ENCODE measurements at places on chromosomes 6 and 20.

- DNase-seq = peak; percentile 19
Measured at GRCh38 chr6:28922821-28923317, 916 bp downstream of the TRIM27 start.

DNA sequence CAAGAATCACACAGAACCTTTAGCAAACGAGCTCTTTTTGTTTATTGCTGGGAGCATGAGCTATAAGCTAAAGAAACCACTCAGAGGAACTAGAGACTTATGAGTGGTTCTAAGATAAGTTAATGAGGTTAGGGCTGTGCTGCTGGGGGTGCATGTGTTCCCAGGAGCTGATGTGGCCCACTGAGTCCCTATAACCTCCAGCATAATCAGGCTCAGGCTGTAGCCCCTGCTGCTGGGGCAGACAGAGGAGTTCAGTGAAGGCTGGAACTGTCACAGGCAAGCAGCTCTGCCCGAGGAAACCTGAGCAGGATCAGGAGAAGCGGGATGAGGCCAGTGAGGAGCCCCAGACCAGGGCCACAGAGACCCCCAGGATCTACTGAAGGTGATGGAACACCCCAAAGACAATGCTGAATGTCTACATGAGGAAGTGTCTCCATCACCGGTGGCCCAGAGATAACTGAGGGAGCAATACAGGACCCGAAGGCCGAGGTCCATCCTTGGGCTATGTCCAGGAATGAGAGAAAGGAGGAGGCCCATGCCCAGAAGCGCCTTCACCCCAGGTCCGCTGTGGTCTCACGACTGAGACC lies 17.3 kb downstream of the TUBB2B start:
- DNase-seq = no peak

DNA sequence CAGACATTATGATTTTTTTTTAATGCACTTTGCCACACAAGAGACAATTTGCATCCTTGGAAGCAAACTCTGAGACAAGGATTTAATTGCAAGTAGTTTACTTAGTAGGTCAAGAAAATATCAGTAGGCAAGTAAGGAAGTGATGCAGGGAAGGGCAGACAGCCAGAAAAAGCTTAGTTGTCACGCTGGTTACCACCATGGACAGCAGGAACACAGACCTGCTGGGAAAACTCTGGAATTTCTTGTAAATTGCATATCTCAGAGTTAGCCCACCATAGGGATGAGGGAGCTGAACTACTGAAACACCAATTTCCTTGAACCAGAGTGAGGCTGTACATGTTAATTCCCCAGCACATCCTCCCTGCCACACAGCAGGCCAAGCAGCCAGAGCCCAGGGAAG lies 92.7 kb downstream of the L3MBTL3 start:
- no peak for DNase-seq

DNA sequence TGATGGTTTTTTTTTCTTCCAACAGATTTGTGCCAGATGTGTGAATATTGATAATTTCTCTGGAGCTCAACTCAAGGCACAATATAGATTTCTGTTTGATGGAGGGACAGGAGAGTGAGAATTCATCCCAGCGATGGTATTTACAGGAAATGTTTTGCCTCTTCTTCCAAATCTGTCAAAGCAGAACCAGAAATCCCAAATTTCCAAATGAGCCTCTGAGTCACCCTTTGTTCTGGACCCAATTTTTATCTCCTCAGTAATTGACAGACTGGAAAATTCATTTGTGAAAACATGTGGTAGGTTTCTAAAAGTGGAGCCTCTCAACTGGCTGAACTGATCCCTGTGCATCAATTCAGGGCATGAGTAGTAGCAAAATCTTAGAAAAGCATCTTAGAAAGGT lies 223.2 kb upstream of the TSHZ2 start:
- no peak for DNase-seq

DNA sequence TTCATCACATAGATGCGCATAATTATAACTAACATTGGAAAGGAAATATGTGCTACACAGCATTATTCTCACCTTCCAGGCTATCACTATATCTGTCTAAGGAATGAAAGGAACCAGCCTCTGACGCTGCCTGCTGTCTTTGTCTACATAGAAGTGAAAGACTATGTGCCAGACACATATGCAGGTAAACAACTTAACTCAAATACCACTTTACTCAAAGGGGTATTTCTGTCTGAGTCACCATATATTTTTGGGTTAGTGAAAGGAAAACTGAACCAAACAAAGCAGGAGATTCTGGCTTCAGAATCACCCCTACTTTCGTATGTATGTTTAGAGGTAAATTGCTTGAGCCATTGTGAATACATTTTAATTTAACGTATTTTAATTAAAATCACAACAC lies 328.6 kb upstream of the PLCB4 start:
- DNase-seq = no peak

DNA sequence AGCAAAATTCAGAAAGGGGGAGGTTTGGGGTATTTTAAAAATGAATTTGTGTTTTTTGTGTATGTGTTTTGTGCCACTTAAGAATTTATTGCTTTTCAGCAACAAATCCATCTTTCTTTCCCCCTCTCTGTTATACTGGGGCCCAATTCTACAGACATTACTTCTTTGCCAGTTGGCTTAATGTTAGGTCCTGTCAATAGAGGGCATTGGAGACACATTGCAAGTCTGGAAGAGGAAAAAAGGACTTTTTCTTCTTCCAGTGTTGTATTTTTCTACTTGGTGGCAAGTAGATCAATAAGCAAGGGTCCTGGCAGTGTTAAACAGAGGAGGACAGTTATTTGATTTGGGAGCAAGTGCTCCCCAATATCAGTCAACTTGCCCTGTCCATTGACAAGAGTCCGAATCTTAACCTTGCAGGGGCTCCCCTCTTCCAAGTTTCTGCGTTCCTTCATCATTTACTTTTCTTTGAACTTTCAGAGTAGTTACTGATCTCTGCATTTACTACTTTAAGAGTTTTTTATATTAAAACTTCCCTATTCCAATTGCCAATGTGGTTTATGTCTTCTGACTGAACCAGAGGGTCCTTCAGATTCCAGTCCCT lies 23.4 kb downstream of the SCML4 start:
- DNase-seq = no peak

DNA sequence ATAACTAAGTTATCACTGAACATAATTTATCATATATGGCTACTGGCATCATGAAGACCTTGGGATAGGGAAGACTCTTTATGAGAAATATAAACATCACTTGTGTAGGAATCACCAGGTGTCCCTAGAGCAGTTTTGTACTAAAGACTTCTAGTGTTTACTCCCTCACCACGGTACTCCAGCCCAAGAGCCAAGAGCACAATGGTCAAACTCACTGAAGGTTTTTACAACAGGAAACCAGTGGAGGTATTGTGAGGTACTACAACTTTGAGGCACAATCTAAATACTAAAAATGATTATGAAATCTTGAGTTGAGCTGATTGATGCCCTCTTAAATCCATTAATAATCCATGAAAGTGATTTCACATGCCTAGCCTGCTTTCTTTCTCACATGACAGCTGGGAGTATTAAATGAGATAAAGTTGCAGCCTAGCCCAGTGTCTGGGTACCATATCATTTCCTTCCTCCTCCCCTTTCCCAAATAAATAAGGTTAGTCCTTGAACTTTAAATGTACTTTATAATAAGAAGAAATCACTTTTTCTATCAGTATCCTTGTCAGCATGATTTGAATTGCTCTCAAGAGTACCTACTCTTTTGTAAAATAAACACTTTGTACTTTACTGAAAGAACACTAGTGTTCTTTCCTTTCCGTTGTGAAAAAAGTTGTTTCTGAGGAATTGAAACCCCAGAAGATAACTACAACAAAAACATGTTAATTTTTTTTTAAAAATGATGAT lies 26.5 kb downstream of the GLO1 start:
- no peak for DNase-seq

DNA sequence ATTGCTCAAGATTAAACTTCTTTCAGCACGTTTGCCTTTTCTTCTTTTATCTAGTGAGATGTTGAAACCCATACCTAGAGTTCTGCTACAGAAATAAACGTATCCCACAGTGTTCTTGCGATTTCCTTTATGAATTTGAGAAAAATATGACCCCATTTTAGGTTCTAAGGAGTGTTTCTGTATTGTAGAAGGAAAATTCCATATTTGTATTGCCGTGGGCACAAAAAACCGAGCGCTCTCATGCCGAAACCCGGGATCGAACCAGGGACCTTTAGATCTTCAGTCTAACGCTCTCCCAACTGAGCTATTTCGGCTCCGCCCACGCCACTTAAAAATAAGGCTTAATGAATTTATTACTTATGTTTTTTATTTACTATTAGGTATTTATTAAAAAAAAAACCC lies 23.7 kb downstream of the ZNF311 start:
- DNase-seq = peak; percentile 62

DNA sequence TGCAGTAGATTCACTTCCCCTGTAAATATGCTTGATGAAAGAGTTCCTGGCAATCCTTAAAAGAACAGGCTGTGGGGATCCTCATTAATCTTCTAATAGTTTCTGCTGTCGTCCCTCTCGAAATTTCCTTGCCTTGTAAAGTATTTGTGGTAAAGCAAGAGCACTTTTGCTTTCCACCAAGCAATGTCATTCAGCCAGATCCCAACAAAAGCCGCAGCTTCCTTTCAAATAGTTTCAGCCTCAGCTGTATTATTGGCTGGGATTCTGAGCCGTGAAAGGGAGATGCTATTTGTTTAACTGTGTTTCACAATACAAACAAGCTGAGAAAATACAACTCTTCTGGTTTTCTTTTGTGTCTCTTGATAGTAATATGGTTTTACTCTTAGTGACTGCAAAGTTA lies 48.9 kb upstream of the EPHA7 start:
- no peak for DNase-seq

DNA sequence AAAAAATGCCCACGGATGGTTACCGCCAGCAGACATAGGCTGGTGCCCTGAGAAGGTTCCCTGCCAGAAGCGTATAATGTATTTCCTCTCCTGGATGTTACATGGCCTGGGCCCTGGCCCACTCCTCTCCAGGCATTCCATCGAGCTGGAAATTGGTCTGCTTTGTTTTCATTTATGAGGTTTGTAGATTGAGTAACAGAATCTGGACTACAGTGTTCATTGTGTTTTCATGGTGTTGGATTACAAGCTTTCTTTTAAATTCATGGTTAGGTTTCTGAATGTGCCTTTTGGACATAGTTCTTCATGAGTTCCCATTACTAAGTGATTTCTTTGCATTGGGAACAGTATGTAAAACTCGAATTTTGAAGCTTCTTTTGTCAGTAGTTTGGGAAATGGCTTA lies 6.4 kb downstream of the TIAM2 start:
- DNase-seq = no peak

GRCh38 chr6:13395272-13396237 lies 67.2 kb upstream of the TBC1D7 start:
- DNase-seq = peak; percentile 59

GRCh38 chr6:9481292-9482029 lies 933.4 kb downstream of the TFAP2A start:
- peak; percentile 45 for DNase-seq

GRCh38 chr6:11201772-11202512 lies 30.5 kb downstream of the NEDD9 start:
- DNase-seq = no peak

GRCh38 chr6:53326372-53327016 lies 22.3 kb downstream of the ELOVL5 start:
- DNase-seq = peak; percentile 98

- no peak for DNase-seq
Measured at GRCh38 chr6:122128445-122128844, 271.0 kb upstream of the HSF2 start.

GRCh38 chr20:32626859-32627636 lies 41.9 kb upstream of the NOL4L start:
- DNase-seq = no peak

DNA sequence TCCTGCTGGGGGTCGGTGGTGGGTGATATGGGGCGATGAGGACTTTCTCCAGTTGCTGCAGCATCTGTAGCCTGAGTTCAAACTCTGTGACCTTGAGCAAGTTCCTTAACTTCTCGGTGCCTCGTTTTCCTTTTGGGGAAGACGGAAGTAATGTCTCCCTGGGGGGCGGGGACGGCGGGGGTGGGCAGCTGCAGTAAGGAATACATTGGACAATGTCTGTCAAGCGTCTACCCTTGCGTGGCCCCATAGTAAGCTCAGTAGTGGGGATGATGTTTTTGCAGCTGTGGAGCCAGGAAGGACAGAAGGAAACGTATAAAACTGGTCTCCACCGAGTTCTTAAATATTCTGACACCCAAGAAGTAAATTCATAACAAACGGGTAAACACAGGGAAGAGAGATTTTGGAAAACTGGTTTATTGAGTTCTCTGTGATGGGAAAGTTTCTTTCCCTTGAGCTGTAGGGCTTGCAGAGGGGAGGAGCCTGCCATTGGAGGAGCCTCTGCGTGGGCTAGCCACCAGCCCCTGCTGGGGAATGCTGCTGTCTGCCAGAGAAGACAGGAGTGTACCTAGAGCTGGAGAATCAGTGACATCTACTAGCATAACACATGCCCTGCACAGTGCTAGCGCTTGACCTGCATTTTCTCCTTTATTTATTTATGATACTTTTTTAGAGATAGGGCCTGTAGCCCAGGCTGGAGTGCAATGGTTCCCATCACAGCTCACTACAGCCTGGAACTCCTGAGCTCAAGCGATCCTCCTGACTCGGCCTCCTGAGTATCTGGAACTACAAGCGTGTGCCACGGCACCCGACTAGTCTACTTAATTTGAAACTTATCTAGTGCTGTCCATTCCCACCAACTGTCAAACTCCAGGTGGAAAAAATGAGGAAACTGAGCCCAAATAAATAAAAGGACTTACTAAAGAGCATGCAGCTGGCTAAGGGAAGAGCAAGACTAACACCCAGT lies 1.2 kb upstream of the ACSS1 start:
- DNase-seq = no peak

DNA sequence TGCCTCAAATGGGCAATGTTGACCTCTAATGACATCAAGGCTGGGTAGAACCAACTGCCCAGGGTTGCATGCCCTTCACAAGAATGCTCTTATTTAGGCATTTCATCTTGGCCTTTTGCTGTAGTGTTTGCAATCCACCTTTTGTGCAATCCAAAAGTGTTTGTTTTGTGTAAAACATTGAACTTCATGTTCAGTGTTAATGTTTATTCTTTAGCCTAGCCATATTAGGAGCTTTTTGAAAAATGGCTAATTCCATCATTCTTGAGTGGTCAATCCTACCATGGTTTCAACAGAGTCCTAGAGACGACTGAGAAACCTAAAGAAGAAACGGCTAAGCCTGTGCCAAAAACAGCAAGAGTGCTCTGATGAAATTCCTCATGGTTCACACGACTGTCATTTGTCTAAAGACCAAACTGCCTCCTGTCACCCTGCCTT lies 279.6 kb upstream of the PRDM1 start:
- DNase-seq = no peak

DNA sequence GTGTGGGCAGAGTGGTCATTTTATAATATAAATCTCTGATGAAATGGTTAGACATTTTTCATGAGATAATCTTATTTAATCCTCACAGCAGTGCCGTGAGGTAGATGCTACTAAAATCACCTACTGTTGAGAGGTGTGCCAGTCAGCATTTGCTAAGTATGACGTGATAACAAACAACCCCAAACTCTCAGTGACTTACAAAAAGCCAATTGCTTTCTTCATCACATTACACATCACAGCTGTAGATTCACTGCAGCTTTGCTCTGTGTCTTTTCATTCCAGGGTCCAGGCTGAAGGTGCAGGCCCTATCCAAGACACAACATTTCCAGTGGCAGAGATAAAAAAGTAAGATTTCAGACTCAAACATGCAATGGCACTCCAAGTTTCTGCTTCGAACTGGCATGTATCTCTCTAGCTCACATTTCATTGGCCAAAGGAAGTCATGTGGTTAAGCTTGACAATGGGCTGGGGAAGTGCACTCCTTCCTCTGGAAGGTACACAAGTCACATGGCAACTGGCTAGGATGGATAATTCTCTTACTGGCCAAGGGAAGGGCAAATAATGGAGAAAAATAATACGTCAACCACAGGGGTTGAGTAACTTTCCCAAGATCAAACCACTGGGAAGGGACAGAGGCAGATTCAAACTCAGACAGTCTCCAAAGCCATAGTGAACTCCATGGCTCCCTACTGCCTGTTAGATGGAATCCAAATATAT lies 69.5 kb upstream of the EPB41L1 start:
- DNase-seq = no peak

All from HFFc6 (cell line).